ENCODE measurements at places on chromosomes 2 and 18.

DNA sequence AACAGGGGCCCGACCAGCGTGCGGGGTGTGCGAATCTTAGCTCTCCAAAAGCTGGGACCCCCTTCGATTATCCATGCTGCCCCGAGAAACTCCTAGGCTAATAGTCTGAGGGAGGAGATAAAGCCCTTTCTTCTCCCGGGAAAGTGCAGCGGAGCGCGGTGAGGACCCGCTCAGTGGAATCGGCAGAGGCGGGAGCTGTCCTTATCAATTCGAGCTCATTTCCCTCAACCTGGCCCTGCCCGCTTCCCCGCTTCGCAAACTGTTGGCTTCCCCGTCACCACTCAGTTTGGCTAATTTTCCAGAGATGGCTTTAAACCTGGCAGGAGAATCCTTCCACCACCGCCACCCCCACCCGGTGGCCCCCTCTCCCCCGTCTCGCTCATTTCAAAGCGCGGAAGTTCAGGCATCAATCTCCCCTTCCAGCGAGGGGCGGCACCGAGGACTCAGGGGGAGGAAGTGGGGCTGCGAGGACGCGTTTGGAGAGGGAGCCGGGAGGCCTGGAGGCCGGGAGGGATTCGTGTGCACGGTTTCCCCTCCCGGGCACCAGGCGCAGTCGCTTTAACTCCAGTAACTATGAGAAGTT, 1.6 kb downstream of the KLHL14 start:
- no peak for DNase-seq

- no peak for DNase-seq
Observed at GRCh38 chr2:96907115-96908041, 37.5 kb upstream of the SEMA4C start.

DNA sequence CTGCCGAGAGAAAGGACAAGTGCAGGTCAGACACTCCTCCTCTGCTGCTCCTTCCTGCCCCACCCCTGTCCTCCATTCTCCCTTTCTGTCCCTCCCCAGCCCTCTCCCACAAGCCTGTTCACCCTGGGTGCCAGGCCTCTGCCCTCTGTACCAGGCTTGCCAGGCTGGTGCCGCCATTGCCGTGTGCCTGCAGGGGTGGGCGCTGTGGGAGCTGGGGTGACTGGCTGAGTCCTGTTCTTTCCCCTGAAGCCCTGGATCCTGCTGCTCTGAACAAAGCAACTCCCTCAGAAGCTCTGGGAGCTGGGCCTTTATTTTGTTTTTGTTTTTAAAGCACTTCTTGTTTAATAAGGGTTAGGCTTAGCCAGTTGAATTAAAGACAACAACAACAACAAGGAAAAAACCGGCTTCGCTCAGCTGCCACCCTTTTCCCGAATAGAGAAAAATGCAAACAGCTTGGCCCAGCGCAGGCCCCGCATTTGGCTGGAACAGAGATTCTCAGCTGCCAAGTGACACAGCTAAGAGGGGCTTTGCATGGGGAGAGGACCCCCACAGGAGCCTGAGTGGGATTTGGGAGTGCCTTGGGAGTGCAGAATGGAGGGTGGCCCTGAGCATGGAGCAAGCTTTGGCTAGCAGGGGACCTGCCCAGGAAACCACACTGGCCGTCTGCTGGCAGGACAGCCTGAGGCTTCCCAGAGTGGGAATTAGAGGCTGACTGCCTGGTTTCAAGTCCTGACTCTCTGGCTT, 9.1 kb downstream of the PCARE start:
- no peak for DNase-seq

- no peak for DNase-seq
Observed at GRCh38 chr2:48362515-48362914, 167.4 kb upstream of the STON1 start.

GRCh38 chr2:203252818-203253217, 14.0 kb downstream of the CYP20A1 start:
- no peak for DNase-seq

- no peak for DNase-seq
Observed at GRCh38 chr2:162520959-162521358, 177.0 kb downstream of the GCA start.

- DNase-seq: no peak
Observed at GRCh38 chr2:215137741-215138340, 585 bp downstream of the ABCA12 start.

GRCh38 chr2:23761638-23762037, 165.3 kb downstream of the ATAD2B start:
- DNase-seq: no peak

DNA sequence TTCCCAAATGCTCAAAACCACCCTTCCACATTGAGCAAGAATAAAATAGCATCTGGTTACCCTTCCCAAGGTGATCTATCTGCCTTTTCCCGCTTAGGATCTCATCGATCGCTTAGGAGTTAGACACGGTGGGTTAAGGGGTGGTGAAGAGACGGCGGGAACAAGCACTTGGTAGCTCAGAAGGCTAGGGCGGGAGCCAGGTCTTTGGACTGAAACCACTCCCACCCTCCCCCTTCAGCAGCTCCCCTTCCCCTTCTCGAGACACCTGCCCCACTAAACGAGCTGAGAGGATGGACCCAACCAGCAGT, 513 bp downstream of the THOC1 start:
- no peak for DNase-seq

DNA sequence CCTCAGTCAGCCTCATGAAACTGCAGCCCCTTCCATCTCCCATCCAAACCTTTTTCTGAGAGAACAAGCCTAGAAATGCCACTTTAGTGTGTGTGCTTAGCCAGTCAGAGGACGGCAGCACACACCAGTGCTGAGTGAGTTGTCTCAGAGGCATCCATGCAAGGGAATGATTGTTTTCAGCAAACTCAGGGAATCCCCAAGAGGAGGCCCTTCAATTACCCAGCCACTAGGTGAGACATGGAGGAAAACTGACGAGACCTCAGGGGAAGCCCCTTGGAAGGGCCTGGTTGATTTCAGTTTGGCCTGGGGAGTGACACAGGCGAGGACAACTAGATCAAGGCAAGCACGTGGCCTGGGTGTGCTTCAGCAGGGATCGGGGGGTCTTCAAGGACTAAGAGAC, 49.7 kb downstream of the APOB start:
- no peak for DNase-seq

- no peak for DNase-seq
Observed at GRCh38 chr2:145119225-145119624, 599.3 kb upstream of the ZEB2 start.

- DNase-seq: no peak
Observed at GRCh38 chr18:36717422-36718110, 111.2 kb downstream of the TPGS2 start.

DNA sequence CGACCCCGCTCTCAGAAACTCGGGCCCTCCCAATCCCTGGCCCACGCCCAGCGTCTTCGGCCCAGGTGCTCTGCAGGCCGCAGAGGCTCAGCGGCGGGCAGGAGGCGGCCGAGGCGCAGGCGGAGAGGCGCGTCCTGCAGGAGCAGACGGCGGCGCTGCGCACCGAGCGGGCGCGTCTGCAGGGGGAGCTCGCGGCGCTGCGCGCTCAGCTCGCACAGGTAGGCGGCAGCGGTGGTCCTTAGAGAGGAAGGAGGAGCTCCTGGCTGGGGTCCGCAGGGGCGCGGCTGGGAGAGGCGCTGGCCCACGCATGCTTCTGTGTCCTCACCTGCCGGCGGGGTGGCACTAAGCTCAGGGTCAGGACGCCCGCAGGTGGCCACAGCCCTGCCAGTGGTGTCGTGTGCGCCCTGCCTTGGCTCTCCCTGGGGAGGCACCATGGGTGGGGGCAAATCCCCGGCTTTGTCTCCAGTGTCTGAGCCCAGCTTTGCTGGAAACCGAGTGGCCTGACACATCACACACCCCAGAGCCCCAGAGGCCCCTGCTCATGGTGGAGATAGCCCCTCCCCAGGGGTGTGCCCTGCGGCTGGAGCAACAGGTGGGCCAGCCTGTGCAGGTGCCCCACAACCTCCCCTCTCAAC, 14.9 kb upstream of the SNED1 start:
- DNase-seq: no peak

DNA sequence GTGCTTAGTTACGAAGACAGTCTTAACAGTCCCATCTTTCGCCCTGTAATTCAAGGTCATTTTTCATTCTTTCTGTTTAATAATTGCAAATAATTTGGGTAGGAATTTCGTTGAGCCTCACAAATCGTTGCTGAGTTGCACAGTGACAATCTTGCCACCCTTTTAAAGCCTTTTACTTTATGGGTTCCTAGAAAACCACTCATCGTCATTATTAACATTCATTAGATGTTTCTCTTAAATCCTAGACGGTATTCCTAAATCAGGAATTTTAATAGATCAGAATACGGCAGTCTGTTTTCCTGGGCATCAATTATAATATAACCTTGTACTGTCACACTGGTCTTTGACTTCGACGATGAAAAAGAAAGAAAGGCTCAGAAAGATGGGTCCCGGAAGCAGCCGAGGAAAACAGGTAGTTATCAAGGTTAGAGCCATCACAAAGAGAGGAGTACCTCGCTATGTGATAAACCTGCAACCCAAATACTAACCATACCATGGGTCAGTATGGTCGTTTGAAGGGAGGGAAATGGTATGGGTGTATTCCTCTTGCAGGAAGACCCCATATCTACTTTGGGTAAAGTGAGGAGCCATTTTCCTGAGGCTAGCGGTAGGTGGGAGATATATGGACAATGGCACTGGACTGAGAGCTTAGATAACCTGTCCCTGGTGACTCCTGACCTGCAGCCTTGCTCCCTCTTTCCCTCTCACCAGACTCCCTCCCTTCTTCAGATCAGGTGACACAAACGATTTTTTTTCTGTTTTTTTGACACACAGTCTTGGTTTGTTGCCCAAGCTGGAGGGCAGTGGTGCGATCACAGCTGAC, 981 bp upstream of the SF3B1 start:
- no peak for DNase-seq
